ENCODE measurements at places on chromosomes 3 and 15. TPM values are rescaled to one million over a fixed set of nuclear protein-coding genes. Genes with fewer than 3 reads are reported as not detected.
A peak's percentile ranks its signal among the peaks of the same experiment; 100 is the strongest.

The TMOD3 gene
- 32.5 TPM for total RNA-seq

- no peaks in the 10 kb centered on the region for H3K36me3 ChIP-seq
- no peaks in the 10 kb centered on the region for H3K27me3 ChIP-seq
- no peak overlapping the region for H3K4me3 ChIP-seq
- H3K4me1 ChIP-seq, result no peaks in the 10 kb centered on the region
- DNase-seq, result peak; percentile 14
Measured at GRCh38 chr15:38853608-38854007, 289.0 kb upstream of the RASGRP1 start.

The KY gene
- 1.6 TPM for total RNA-seq

GRCh38 chr15:90259524-90259923, 5.9 kb upstream of the NGRN start:
- no peaks in the 10 kb centered on the region for H3K27me3 ChIP-seq
- DNase-seq, result no peak
- no peak overlapping the region for H3K27ac ChIP-seq
- H3K36me3 ChIP-seq, result no peaks in the 10 kb centered on the region
- H3K4me1 ChIP-seq, result no peaks in the 10 kb centered on the region

GRCh38 chr15:29124581-29125381, 144.8 kb downstream of the NSMCE3 start:
- no peaks in the 10 kb centered on the region for H3K4me1 ChIP-seq
- H3K4me3 ChIP-seq, result no peak overlapping the region
- H3K27ac ChIP-seq, result no peak overlapping the region
- DNase-seq, result no peak
- no peaks in the 10 kb centered on the region for H3K36me3 ChIP-seq

GRCh38 chr15:57890351-57890750, 175.2 kb downstream of the ALDH1A2 start:
- H3K4me1 ChIP-seq, result no peaks in the 10 kb centered on the region
- no peaks in the 10 kb centered on the region for H3K36me3 ChIP-seq
- DNase-seq, result no peak
- H3K4me3 ChIP-seq, result no peak overlapping the region

- no peaks in the 10 kb centered on the region for H3K36me3 ChIP-seq
- peaks cover 15% of the 10 kb centered on the region for H3K27me3 ChIP-seq
- no peak overlapping the region for H3K27ac ChIP-seq
- no peak for DNase-seq
Measured at GRCh38 chr15:34606545-34606944, 23.1 kb upstream of the GOLGA8B start.

The EXD1 gene
- total RNA-seq, result not detected

DNA sequence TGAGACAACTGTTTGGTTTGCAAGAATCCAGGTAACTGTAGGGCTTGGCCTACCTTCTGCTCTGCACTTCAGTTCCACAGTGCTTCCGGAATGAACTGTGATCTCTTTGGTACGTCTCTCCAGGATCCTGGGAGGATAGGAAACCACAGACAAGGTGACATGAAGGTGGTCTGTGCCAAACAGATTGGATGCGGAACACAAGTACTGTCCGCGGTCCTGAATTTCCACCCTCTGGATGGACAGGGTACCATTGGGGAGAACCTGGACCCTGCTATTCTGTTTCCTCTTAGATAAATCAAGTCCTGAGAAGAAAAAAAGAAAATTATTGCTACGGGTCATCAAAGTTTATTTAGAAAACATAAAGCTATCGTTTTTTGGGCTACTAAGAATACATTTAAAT, 17.3 kb downstream of the IGSF10 start:
- H3K27ac ChIP-seq, result no peak overlapping the region
- H3K4me3 ChIP-seq, result no peak overlapping the region
- peak; percentile 31 for DNase-seq
- no peaks in the 10 kb centered on the region for H3K27me3 ChIP-seq

GRCh38 chr3:123660141-123660675, 75.4 kb upstream of the HACD2 start:
- no peak overlapping the region for H3K4me3 ChIP-seq
- no peaks in the 10 kb centered on the region for H3K36me3 ChIP-seq
- H3K4me1 ChIP-seq, result peaks cover 24% of the 10 kb centered on the region
- DNase-seq, result no peak

The SERPINI1 gene
- 20.0 TPM for total RNA-seq

The CFAP91 gene
- 2.3 TPM for total RNA-seq

The KNG1 gene
- total RNA-seq, result 88.9 TPM

The DCP1A gene
- total RNA-seq, result 20.4 TPM

- H3K4me1 ChIP-seq, result peaks cover 10% of the 10 kb centered on the region
- DNase-seq, result no peak
- H3K27ac ChIP-seq, result peak overlapping the region; percentile 100
- H3K4me3 ChIP-seq, result peak overlapping the region; percentile 65
- H3K36me3 ChIP-seq, result no peaks in the 10 kb centered on the region
- no peaks in the 10 kb centered on the region for H3K27me3 ChIP-seq
Measured at GRCh38 chr3:156826896-156827882, 1.0 kb downstream of the LEKR1 start.

GRCh38 chr3:10320320-10320677, 613 bp downstream of the SEC13 start:
- no peaks in the 10 kb centered on the region for H3K36me3 ChIP-seq
- no peak for DNase-seq
- H3K4me1 ChIP-seq, result peaks cover 19% of the 10 kb centered on the region
- H3K27ac ChIP-seq, result peak overlapping the region; percentile 91
- peak overlapping the region; percentile 64 for H3K4me3 ChIP-seq
- no peaks in the 10 kb centered on the region for H3K27me3 ChIP-seq

- H3K27me3 ChIP-seq, result no peaks in the 10 kb centered on the region
Measured at GRCh38 chr15:50148362-50148963, 29.4 kb upstream of the ATP8B4 start.

The PLD1 gene
- total RNA-seq, result 71.1 TPM

DNA sequence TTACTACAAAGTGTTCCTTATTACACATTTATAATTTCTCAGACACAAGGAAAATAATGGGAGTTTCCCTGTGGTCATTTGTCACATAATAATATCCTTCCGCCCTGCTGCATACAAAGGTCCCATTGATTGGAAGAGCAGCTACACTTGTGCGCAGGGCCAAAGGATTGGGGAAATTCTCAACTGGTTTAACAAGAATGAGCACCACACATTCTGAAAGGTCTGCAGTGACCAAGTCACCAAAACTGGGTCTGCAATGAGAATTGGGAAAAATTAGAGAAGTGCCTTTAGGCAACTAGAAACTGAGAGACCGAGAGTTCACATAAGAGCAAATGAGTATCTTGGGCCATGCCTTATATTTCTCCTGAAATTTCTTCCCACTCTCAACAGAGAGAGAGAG, 98.2 kb upstream of the NR2F2 start:
- H3K27me3 ChIP-seq, result no peaks in the 10 kb centered on the region
- no peak overlapping the region for H3K27ac ChIP-seq

GRCh38 chr3:89889386-89889785, 782.0 kb downstream of the EPHA3 start:
- no peak for DNase-seq
- H3K27me3 ChIP-seq, result no peaks in the 10 kb centered on the region
- H3K36me3 ChIP-seq, result no peaks in the 10 kb centered on the region

DNA sequence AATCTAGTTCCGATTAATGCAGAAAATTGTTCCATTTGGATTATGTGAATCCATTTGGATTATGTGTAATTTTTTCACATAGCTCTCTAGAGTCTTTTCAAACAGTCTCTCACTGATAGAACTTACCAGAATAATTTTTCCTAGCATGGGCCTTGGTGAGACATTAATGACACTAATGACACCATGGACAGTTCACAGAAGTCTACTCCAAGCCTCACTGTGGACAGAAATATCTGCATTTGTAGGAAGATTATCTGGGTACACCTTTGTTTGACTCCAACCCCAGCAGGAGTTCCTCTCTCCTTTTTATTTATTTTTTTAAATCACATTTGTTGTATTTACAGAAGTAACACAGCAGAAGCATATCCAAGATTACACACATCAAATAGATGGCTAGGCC, 27.9 kb downstream of the AADACL2 start:
- no peak overlapping the region for H3K4me3 ChIP-seq
- no peaks in the 10 kb centered on the region for H3K27me3 ChIP-seq
- no peaks in the 10 kb centered on the region for H3K4me1 ChIP-seq
- DNase-seq, result no peak
- no peak overlapping the region for H3K27ac ChIP-seq
- no peaks in the 10 kb centered on the region for H3K36me3 ChIP-seq

The CTXND1 gene
- 1.0 TPM for total RNA-seq

DNA sequence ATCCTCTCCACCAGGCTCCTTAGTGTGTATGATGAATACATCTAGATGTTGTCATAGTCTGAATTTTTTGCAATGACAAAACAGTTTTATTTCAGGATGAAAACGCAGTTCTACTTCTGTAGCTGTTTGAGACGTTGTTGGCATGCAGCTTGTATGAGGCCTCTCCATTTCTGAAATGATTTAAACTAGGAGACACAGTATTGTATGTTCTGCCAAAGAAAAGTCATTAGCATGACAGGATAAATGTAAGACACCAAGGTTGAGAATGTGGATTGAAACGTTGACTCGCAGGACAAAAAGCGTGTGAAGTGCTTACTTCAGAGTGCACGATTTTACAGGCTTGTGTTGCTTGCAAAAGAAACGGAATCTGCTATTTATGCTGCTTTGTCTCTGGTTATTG, 35.3 kb downstream of the ABHD17C start:
- no peak for DNase-seq
- H3K27me3 ChIP-seq, result no peaks in the 10 kb centered on the region
- H3K36me3 ChIP-seq, result no peaks in the 10 kb centered on the region
- H3K4me3 ChIP-seq, result no peak overlapping the region
- no peak overlapping the region for H3K27ac ChIP-seq

DNA sequence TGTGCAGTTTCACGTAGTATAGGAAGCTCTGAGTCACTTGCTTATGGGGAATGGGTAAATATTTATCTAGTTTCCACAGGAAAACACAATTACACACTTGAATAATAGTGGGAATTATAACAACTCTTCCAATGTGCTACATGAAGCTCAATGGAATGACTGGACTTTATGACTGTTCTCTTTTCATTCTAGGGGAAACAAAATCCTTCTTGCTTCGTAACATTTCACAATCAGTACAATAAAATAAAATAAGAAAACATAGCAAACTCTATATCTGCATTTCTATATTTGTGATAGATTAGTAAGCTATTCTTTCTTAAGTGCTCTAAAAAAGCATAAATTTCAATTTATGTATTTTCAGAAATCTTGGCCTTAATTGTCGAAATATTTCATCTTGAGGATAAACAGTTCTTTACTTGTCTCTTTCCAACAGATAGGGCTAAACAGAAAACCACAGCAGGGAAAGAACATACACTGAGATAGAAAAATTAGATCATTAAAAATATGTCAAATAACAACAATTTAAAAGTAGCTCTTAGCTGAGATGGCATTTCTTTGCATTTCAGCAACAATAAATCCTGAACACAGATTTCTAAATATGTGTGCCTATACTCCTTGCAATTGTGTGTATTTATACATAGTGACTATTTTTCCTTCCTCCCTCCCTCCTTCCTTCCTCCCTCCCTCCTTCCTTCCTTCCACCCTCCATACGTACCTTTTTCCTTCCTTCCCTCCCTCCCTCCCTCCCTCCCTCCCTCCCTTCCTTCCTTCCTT, 395.5 kb upstream of the KCNMB2 start:
- peak overlapping the region; percentile 60 for H3K27ac ChIP-seq
- no peaks in the 10 kb centered on the region for H3K4me1 ChIP-seq
- H3K36me3 ChIP-seq, result no peaks in the 10 kb centered on the region

The SKOR1 gene
- 0.12 TPM for total RNA-seq

- H3K4me1 ChIP-seq, result no peaks in the 10 kb centered on the region
- peak; percentile 72 for DNase-seq
- H3K27me3 ChIP-seq, result peaks cover 41% of the 10 kb centered on the region
Measured at GRCh38 chr15:26864664-26865191, 2.1 kb upstream of the GABRA5 start.

The FSD2 gene
- total RNA-seq, result not detected

DNA sequence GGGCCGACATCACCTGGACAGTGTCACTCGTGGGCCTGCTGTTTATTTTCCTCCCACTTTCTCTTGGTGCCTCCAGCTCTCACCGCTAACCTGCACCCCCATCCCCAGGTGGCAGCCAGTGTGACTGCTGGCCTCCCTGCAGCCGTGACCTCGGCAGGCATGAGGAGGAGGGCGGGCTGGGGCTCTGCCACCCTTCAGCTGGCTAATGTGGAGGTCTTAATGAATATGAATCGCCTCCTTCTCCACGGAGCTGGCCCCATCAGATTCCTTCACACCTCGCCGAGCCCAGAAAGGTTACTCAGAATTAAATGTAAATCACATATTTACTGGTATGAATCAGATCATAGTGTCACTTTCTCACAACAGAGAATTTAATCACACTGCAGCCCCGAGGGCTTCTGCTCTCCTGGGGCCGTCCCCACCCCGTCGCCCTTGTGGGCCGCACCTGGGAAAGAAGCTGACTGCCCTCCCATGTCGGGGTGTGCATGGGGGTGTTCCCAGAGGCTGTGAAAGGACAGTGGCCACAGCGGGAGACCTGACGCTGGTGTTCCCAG, 171.1 kb upstream of the TLE3 start:
- no peak overlapping the region for H3K27ac ChIP-seq
- peaks cover 14% of the 10 kb centered on the region for H3K4me1 ChIP-seq
- H3K27me3 ChIP-seq, result no peaks in the 10 kb centered on the region
- H3K4me3 ChIP-seq, result no peak overlapping the region
- no peaks in the 10 kb centered on the region for H3K36me3 ChIP-seq
- no peak for DNase-seq

DNA sequence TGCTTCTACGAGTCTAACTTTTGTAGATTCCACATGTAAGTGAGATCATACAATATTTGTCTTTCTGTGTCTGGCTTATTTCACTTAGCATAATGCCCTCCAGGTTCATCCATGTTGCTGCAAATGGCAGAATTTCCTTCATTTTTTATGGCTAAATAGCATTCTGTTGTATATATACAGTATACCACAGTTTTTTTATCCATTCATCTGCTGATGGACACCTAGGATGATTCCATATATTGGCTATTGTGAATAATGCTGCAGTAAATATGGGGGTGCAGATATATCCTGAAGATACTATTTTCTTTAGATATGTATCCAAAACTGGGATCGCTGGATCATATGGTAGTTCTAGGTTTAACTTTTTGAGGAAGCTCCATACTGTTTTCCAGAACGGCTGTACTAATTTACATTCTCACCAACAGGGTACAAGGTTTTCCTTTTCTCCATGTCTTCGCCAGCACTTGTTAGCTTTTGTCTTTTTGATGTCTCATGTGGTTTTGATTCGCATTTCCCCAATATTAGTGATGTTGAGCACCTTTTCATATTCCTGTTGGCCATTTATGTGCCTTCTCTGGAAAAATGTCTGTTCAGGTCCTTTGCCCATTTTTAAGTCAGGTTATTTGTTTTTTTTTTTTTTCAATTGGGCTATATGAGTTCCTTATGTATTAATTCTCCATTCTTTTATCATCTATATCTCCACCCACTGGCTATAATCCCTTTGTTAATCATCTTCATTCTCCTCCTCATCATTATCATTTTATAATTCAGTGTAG, 26.9 kb downstream of the CHCHD4 start:
- no peak for DNase-seq
- no peaks in the 10 kb centered on the region for H3K4me1 ChIP-seq
- no peak overlapping the region for H3K27ac ChIP-seq
- no peak overlapping the region for H3K4me3 ChIP-seq
- no peaks in the 10 kb centered on the region for H3K27me3 ChIP-seq
- H3K36me3 ChIP-seq, result no peaks in the 10 kb centered on the region

The MCF2L2 gene
- 0.40 TPM for total RNA-seq
